ENCODE measurements at places on chromosomes 2 and 18.

- no peak for DNase-seq
- H3K4me3 ChIP-seq = no peak overlapping the region
- no peaks in the 10 kb centered on the region for H3K4me1 ChIP-seq
- no peaks in the 10 kb centered on the region for H3K27me3 ChIP-seq
- H3K27ac ChIP-seq = no peak overlapping the region
- H3K36me3 ChIP-seq = no peaks in the 10 kb centered on the region
Observed at GRCh38 chr2:214587442-214587841, 176.6 kb downstream of the VWC2L start.

GRCh38 chr2:150211164-150211631 lies 276.3 kb downstream of the RND3 start:
- H3K4me1 ChIP-seq = no peaks in the 10 kb centered on the region
- no peaks in the 10 kb centered on the region for H3K36me3 ChIP-seq
- H3K4me3 ChIP-seq = no peak overlapping the region
- no peak overlapping the region for H3K27ac ChIP-seq
- DNase-seq = no peak

GRCh38 chr18:66778048-66778447 lies 174.2 kb upstream of the CDH19 start:
- no peaks in the 10 kb centered on the region for H3K36me3 ChIP-seq
- no peak for DNase-seq
- H3K27ac ChIP-seq = no peak overlapping the region

GRCh38 chr2:56871644-56872043 lies 687.9 kb downstream of the CCDC85A start:
- DNase-seq = no peak
- no peaks in the 10 kb centered on the region for H3K4me1 ChIP-seq
- H3K27me3 ChIP-seq = no peaks in the 10 kb centered on the region
- no peaks in the 10 kb centered on the region for H3K36me3 ChIP-seq

- no peak overlapping the region for H3K4me3 ChIP-seq
- H3K27ac ChIP-seq = no peak overlapping the region
- no peak for DNase-seq
- no peaks in the 10 kb centered on the region for H3K27me3 ChIP-seq
Observed at GRCh38 chr2:80573950-80574349, 269.4 kb upstream of the LRRTM1 start.

DNA sequence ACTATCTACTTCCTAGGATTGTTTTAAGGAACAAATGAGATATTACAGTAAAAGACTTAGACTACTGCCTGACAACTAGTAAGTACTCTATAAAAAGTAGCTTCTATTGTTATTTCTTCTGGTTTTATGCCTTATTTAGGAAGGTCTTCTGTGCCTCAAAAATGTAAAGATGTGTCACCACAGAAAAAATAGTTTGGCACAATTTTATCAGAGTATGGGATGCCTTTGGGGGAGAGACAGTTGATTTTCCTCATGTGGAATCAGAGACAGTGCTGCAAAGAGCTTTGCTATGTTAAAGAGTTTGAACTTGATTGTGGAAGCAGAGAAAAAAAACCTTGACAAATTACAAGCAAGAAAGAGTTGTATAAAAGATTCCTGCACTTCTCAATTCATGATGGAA lies 98.4 kb downstream of the EHBP1 start:
- H3K4me1 ChIP-seq = no peaks in the 10 kb centered on the region
- H3K27ac ChIP-seq = no peak overlapping the region
- H3K27me3 ChIP-seq = no peaks in the 10 kb centered on the region
- DNase-seq = no peak
- H3K4me3 ChIP-seq = no peak overlapping the region
- no peaks in the 10 kb centered on the region for H3K36me3 ChIP-seq
